Stimulated activated CD8-positive, alpha-beta memory T cell treated with anti-CD3 and anti-CD28 coated beads, Interleukin-7, amount 100 ng/mL, for 1 hour (primary cell): ENCODE measurements at places on chromosomes 12 and 14.

GRCh38 chr14:38073641-38074040, 134.1 kb upstream of the SSTR1 start:
- no peak for DNase-seq

DNA sequence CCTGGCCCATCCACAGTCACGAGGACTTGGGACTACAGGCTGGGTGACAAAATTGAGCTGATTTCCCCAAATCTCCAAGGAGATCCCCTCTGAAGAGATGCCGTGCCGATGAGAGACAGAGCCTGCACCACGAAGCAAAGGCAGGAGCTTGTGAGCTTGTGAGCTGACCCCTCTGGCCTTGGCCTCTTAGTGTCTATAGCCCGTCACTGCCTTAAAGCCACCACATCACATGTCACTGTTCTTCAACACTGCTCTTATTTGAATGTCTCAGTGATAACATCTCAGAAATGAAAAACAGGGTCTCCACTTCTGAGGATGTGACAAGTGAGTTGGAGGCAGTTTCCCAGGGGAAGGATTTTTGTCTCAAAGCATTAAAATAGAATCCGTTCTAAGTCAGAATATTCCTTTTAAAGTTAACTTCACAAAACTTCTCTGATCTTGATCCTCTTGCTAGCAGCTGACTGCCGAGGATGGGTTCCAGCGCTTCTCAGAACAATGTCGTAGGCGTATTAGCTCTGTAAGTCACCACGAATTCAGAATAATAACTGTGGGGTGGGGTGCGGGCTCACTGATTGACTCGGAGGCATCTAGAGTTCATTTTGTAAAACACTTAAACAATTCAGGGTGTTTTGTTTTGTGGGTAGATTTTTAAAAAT, 37.5 kb downstream of the CHST11 start:
- no peak for DNase-seq

- no peak for DNase-seq
Measured at GRCh38 chr12:67442896-67443295, 173.7 kb downstream of the CAND1 start.

- DNase-seq = no peak
Measured at GRCh38 chr14:99205086-99205688, 66.8 kb downstream of the BCL11B start.

DNA sequence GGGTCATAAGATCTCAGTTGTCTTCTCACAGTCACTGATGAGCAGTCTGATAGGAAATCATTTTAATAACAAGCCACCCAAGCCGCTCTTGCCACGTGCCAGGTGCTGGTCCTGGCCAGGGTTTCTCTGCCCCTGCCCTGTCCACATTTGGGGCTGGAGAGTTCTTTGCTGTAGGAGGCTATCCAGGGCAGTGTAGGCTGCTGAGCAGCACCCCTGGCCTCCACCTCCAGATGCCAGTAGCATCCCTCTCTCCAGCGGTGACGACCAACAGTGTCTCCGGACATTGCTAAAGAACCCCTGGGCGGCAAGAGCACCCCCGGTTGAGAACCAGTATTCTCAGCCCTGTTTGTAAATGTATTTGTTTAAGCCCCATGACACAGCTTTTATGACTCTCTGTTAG, 243.7 kb downstream of the GLT1D1 start:
- no peak for DNase-seq

DNA sequence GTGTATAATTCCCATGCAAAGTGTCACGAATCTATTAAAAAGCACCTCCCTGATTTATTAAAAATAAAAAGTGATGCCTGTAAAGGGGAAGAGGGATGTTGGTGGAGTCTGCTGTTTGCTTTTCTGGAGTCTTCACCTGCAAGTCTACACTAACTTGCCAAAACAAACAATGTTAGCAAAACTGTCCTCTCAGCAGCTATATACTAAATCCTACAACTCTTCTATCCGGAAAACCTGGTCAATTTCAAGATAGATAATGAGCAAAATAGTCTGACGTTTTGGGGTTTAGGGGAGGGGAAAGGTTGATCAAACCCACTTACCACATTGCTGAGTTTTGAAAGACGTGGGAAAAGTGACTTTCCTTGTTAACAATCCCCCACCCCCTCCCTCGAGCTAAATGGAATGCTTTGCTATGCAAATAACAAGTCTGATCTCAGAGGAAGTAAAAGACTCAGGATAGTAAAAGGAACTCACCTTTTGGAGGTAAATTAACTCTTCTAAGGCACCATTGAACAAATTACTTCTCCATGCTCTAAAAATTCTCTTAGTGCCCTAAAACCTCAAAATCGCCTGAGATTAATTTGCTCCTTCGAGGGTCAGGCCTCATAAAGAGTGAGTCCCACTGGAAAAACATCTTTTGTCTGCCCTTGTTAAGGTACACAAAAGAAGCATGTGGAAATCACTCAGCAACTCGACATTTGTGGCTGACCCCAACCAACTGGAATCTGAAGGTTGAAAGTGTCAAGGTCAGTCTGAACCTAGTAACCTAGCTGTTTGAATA, 13.5 kb downstream of the BMP4 start:
- DNase-seq = no peak

DNA sequence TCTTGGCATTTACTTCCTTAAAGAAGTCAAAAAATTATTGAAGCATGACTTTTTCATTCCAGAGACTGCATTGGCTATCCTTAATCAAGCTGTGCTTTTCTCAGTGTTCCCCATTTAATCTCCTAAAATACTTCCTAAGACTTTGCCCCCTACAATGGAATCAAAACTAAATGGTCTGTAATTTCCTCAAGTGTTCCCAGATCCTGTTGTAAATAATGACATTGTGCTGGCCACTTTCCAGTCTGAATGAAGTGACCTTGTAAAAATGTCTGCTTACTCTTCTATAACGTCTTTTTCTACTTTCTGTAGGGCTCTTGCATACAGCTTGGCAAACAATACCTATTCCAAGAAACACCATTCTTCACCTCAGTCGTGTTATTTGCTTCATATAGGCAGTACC, 45.3 kb upstream of the MBIP start:
- DNase-seq = no peak

DNA sequence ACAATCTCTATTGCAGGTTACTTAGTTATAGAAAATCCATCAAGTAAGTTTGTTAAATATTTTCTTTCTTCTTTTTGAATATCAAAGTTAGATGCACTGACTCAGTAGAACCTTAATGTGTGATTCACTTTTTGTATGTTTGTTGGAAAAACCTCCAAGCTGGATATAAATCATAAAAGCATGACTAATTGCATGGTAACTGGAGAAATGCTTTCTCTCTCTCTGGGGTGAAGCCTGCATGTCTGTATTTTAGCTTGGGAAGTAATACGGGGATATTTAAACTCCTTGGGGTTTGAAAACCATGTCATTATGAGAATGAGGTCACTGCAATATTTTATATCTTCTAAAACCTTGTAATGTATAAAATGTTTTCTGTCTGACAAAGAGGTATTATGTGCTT, 58.6 kb upstream of the MYF6 start:
- DNase-seq = no peak

GRCh38 chr12:62335057-62335456, 74.9 kb downstream of the USP15 start:
- no peak for DNase-seq

- DNase-seq = no peak
Measured at GRCh38 chr14:30988509-30988908, 36.9 kb upstream of the AP4S1 start.

- no peak for DNase-seq
Measured at GRCh38 chr14:75554482-75554881, 23.9 kb upstream of the FLVCR2 start.

DNA sequence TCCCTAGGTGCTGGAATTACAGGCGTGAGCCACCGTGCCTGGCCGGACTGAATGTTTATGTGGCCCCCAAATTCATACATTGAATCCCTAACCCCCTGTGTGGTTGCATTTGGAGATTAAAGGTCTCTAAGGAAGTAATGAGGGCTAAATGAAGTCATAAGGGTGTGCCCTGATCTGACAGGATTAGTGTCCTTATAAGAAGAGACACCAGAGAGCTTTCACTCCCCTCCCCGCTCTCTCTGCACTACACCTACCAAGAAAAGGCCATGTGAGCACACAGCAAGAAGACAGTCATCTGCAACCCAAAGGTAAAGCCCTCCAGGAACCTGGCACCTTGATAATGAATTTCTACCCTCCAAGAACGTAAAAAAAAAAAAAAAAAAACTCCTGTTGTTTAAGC, 212.1 kb upstream of the CAND1 start:
- DNase-seq = no peak

- no peak for DNase-seq
Measured at GRCh38 chr12:116338064-116338846, 60.8 kb upstream of the MED13L start.

DNA sequence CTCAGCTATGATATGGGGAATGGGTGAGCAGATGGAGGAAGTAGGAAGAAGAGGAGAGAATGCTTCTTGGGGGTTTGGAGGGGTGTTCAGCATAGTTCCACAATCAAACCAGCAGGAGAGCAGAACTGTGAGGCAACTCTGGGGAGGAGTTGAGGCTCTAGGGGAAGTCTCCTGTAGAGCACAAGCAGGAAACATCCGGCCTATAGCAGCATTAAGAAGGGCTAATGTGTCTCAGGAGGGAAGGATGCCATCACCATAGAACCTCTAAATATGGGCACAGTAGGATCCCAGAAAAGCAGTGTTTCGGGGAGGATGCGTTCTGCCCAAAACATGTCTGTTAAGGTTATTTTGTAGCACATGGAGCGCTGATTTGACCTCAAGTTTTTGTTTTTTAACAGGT, 8.4 kb upstream of the SALL2 start:
- no peak for DNase-seq

DNA sequence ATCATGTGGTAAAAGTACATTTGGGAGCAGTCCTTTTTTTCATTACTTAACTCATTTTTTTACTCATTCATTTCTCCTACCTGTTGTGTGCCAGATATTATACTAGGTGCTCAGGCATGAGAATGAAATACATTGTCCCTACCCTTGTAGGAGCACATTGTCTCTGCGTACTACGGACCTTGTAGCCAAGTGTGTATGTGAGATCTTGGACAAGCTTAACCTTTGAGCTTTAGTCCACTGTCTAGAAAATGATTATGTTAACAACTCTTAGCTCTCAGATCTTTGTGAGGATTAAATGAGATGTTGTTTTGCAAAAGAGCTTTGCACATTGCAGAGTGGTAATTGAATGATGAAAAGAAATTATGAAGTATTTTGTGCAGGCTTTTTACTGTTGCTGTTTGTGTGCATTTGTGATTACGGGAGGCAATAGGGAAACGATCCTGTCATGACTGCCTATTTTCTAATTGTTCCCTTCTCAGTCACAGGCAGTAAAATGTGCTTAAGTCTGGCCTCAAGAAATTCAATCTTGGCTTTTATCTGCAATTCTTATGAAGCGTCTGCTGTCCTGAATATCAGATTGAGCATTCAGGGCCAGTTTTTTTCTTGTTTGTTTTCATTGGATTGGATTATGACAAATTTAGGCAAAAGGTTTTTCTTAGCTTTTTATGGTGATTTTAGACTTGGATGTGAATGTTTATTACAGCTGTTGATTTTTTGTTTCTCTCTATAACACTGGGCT, 447.7 kb downstream of the PDZRN4 start:
- no peak for DNase-seq

GRCh38 chr12:97630875-97631274, 168.3 kb downstream of the RMST start:
- no peak for DNase-seq

DNA sequence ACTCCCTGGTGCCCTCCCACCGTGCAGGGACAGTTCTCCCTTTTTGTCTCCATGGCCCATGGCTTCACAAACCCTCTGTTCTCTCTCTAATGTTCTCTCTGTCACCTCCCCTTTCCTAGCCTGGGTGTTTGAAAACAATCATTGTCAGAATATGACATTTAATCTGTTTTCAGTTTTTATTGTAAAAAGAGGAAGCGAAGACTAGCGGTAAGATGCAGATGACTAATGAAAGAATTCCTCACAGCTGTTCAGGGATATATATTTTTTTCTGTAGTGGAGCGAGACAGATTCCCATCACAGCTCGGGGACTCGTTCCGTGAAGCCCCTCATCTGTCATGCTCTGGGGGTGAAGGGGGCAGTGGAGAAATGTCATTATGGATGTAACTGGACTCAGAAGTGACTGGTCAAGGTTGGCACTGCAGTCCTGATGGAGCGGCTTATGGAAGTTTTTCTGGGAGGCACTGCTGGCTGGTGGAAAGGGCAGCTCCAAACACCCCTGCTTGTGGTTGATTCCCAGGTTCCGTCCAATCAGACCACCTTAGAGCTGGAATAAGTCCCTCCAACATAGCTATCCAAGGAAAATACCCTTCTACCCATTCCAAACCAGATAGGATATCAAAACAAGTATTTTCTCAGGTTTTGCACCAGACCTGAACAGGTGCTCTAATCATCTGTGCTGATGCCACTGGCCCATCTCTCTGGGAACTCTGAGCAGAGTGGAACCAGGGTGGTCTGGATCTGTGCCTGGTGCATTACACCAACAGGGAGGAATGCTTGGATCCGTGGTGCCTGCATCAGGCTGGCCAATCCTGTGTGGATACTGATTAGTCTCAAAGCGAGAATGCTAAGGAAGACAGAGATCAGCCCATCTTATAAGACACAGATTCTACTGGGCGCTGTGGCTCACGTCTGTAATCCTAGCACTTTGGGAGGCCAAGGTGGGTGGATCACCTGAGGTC, 84.7 kb downstream of the GPATCH2L start:
- no peak for DNase-seq

DNA sequence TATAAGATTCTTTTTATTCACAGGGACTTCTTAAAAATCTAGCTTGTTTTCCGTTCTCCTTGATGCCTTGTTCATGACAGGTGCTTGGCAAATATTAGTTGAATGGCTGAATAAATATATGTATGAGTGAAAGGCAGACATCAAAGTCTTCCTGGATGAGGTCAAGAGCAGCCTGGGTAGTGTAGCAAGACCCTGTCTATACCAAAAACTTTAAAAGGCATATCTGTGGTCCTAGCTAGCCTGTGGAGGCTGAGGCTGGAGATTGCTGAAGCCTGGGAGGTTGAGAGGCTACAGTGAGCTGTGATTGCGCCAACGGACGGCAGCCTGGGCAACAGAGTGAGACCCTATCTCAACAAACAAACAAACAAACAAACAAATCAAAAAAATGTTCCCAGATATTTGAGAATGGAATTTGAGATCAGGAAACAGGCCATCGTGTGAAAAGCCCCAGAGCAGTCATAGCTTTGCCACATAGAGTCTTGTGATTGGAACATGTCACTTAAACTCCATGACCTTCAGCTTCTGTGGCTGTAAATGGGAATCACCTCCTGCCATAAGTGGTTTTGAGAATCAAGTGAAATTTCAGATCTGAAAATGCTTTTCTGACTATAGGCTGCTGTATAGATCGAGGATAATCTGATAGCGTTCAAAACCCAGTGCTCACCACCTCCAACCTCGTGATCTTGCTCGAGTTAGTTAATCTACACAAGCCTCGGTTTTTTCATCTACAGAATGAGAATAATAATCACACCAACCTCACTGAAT, 64.3 kb downstream of the ZFP36L1 start:
- no peak for DNase-seq

- DNase-seq = no peak
Measured at GRCh38 chr14:28751467-28752058, 15.0 kb upstream of the FOXG1 start.

DNA sequence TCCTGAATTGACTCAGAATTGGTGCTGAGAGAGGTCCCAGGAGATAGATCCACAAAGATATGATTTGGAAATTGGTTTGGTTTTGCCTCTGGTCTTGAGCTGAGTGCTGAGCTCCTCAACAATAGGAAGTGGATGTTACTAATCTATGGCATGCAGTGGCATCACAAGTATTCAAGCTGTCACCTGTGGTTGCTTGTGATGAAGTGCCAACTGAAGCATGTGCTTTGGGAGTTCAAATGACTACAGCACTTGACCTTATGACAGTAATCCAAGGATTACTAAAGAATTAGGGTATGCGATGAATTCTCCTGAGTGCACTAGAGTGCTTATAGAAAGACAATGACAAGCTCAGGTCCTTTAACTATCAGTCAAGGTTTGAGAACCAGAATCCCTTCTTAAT, 406.2 kb downstream of the NOVA1 start:
- no peak for DNase-seq
